ENCODE measurements at places on chromosomes 6 and 20. TPM values are rescaled to one million over a fixed set of nuclear protein-coding genes. Genes with fewer than 3 reads are reported as not detected.
A peak's percentile ranks its signal among the peaks of the same experiment; 100 is the strongest.

Gene NKX2-2
- not detected for total RNA-seq

Gene KIAA0408
- not detected for total RNA-seq

Gene SLC12A5
- total RNA-seq: 0.75 TPM

Gene UBR2
- 23.2 TPM for total RNA-seq

Gene WFDC5
- not detected for total RNA-seq

Gene HLA-DMB
- total RNA-seq: not detected

GRCh38 chr6:47165918-47166317 is 123.8 kb upstream of the ADGRF1 start:
- no peak for DNase-seq

DNA sequence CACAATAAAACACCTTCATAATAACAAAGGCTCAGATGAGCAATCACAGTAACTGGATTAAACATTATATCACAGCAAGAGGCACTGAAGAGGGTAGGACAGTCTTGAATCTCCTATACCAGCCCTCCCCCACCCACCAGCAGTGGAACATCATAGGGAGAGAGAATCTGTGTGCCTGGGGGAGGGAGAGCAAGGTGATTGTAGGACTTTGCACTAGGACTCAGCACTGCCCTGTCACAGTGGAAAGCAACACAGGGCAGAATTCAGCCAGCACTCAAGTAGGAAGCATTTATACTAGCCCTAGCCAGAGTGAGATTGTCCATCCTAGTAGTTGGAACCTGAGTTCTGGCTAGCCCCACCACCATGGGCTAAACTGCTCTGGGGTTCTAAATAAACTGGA is 400.2 kb downstream of the HAO1 start:
- DNase-seq: no peak

- no peak for DNase-seq
Observed at GRCh38 chr6:147933224-147933623, 409.4 kb upstream of the SASH1 start.

GRCh38 chr20:22744341-22745193 is 160.2 kb upstream of the FOXA2 start:
- DNase-seq: peak; percentile 9

DNA sequence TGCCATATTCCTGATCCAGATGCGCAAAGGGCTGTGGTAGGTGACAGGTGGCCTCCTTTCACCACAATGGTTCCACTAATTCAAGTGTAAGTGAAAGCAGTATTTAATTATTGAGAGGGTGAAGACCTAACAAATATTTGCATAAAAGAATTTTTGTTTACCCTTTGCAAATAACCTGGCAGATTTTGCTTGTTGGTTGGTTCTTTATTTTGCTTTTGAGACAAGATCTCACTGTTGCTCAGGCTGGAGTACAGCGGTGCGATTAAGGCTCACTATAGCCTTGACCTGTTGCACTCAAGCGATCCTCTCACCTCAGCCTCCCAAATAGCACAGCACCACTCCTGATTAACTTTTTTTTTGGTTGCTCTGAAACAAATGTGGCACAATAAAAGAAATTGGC is 49.2 kb downstream of the PCNA start:
- DNase-seq: no peak

DNA sequence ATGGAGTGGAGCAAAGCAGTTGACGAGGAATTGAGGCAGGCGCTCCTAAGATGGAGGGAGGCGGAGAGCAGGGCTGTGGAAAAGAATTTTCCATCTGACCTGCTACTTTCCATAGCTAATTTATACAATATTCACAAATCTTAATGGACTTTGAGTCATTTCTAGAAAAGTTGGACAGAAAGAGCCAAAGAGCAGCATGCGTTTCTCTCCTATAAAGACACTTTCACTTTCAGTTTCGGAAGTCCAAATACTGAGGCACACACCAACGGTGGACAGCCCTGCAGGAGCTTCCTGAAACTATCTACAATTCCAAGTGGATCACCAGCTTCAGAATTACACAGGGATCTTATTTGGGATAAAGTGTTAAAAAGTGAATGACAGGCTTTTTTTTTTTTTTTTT is 43.5 kb downstream of the PANK2 start:
- peak; percentile 31 for DNase-seq

- no peak for DNase-seq
Observed at GRCh38 chr6:46291275-46291633, 120.5 kb upstream of the ENPP5 start.

GRCh38 chr20:9140162-9140760 is 71.4 kb downstream of the PLCB4 start:
- no peak for DNase-seq

DNA sequence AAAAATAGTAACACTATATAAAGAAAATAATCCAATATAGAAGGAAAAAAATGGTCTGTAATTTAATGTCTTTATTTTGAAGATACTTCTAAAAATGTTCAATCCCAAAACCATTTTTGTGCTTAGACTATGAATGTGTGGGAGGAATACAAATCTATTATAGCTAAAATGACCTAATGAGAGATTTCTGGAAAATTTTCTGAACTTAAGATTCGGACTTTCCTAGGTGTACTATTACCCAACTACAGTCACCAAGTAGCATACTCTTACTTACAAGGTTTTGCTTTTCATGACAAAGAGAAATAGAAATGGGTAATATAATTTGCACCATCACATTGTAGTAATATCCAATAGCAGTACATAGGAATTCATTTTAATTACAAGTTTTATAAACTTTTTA is 29.9 kb downstream of the MAP3K7 start:
- DNase-seq: no peak

- DNase-seq: peak; percentile 75
Observed at GRCh38 chr6:143677891-143678791, at the start of gene PHACTR2. PHACTR2 (plus strand) TSS chr6:143677965; CDS start chr6:143678164, 199 bp downstream.
